NCI-H146 (cell line): ENCODE measurements at places on chromosomes 6 and 20.

GRCh38 chr6:70289299-70289698 is 13.6 kb downstream of the COL9A1 start:
- DNase-seq = no peak

GRCh38 chr20:11156922-11157321 is 483.1 kb upstream of the JAG1 start:
- no peak for DNase-seq

GRCh38 chr6:152271776-152272464 is 365.2 kb downstream of the SYNE1 start:
- DNase-seq = no peak

DNA sequence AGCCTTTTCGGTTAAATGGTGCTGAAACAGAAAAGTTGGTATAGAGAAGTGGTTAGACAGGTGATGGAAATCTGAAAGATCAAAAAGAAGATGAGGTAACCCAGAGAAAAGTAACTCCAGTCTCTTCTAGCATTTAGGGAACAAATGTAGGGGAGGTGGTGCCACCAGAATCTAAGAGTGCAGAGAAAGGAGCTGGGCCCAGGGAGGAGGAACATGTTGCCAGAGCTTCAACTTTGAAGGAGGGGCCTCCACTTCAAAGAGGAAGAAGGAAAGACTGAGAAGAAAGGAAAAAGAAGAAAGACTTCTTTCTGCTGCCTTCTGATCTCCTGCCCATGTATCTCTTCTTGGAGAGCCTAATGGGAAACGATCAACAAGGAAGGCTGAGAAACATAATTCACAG is 23.5 kb upstream of the ATRN start:
- no peak for DNase-seq

GRCh38 chr20:38220587-38221118 is 39.9 kb downstream of the KIAA1755 start:
- no peak for DNase-seq

DNA sequence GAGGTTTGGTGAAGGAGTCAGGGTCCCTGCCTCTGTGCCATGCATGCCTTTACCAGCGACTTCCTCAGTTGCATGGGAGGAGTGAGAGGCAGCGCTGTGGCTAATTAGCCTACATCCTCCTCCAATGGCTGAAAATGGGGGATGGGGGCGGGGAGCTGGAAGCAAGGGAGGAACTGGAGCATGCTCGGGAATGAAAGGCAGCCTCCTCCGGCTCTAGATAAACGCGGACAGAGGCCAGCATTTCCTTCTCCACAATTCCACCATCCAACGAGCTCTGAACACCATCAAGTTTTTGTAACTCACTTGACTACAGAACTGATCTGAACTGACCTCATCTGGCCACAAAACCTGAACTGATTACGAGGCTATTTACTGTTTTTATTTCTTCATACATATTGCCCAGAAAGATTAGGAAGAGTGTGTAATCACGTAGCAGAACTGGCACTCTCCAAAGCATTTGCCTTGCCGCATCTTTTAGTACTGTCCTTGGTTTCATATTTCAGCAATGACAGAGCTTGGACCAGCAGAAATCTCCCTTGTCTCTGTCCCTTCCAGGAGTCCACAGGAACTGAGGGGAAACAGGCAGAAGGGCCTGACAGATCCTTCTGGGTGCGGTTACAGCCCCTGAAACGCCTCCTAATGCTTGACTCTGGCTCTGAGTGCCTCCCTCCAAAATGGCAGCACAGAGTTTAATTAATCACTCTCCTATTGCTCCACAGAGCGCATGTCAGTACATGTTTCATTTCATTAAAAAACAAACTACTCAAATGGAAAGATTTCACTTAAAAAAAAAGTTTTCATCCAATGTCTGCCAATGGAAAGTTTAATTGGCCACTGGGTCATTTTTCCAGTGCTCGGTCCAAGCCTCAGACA is 58.2 kb upstream of the TRAF3IP2 start:
- no peak for DNase-seq

- no peak for DNase-seq
Measured at GRCh38 chr20:63463400-63464288, 8.8 kb downstream of the KCNQ2 start.

GRCh38 chr6:150208611-150209352 is 65.9 kb downstream of the PPP1R14C start:
- DNase-seq = peak; percentile 94

GRCh38 chr6:88748141-88748540 is 215.3 kb downstream of the RNGTT start:
- DNase-seq = no peak

- DNase-seq = no peak
Measured at GRCh38 chr20:8162610-8163009, 30.5 kb downstream of the PLCB1 start.

GRCh38 chr20:4864311-4864752 is 137.0 kb downstream of the SLC23A2 start:
- DNase-seq = peak; percentile 64

GRCh38 chr6:13216236-13217014 is 111.9 kb downstream of the TBC1D7 start:
- peak; percentile 25 for DNase-seq

- DNase-seq = no peak
Measured at GRCh38 chr20:3858689-3859088, 12.1 kb downstream of the MAVS start.

DNA sequence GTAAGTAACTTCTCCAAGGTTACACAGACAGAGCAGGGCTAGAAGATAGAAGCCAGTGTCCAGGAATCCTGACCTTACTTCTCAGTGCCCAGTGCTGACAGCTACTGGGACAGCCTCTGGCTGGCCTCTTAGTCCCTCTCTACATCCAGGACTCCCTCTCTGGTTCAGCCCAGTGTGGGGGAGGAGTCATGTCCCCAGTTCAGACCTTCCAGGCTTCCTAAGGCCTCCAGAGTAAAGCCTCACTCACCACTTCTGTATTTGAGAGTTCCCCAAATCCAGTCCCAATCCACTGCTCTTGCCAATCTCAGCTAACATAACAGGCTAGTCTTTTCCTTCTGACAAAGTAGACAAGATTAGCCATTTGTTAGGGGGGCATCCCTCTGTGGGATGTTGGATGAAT is 36.9 kb upstream of the EPB41L1 start:
- no peak for DNase-seq

GRCh38 chr6:158698931-158699330 is 49.1 kb downstream of the SYTL3 start:
- DNase-seq = no peak

- DNase-seq = no peak
Measured at GRCh38 chr20:1388741-1389483, 3.9 kb downstream of the FKBP1A start.

DNA sequence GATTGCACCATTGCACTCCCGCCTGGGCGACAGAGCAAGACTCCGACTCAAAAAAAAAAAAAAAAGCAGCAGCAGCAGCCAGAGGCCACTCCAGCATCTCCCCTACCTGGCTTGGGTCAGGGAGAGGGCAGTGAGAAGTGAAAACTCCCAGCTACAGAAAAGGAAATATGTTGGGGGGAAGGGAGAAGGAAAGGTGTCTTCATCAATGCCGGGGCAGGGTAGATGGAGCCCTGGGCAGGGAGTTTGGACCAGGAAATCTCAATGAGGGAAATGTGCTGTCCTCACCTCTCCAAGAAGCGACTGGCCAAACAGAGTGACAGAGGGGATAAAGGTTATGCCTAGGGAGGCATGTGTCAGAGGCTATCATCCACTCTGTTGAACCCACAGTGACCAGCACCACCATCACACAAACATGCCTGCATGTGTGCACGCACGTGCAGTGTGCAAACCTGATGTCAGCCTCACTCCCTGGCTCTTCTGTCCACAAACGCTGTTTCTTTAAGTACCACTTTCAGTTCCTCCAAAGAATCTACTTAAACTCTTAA is 887 bp upstream of the AIF1 start:
- no peak for DNase-seq

- no peak for DNase-seq
Measured at GRCh38 chr20:58810116-58810878, 40.4 kb downstream of the GNAS-AS1 start.

DNA sequence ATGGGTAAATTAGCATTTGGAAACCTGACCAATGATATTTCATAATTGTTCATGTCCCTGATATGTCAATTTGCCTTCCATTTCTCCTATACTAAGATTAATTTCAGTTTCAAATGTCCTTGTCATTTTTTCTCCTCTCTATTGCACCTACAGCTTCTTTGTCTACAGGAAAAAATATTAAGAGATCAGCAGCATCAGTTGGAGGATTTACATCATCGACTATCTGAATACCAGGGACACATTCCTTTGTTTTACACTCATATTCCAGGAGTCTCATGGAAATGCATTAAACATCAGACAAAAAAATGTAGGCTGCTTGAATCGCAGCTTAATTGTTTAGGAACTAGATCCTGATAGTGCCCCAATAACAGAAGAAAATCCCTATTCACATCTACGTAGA is 188.2 kb downstream of the PRKN start:
- peak; percentile 24 for DNase-seq

GRCh38 chr6:158207422-158207788 is 39.3 kb downstream of the GTF2H5 start:
- no peak for DNase-seq

- DNase-seq = no peak
Measured at GRCh38 chr6:66481216-66481615, 774.2 kb upstream of the EYS start.

DNA sequence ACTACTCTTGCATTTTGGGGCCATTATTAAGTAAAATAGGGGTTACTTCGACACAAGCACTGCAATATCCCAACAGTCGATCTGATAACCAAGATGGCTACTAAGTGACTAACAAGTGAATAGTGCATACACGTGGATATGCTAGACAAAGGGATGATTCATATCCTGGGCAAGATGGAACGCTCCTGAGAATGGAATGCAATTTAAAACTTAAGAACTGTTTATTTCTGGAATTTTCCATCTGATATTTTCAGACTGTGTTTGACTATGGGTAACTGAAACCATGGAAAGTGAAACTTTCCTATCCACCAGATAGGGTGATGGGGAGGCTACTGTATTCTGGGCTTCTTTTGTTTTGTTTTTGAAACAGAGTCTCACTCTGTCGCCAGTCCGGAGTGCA is 66.5 kb downstream of the ILRUN start:
- no peak for DNase-seq

DNA sequence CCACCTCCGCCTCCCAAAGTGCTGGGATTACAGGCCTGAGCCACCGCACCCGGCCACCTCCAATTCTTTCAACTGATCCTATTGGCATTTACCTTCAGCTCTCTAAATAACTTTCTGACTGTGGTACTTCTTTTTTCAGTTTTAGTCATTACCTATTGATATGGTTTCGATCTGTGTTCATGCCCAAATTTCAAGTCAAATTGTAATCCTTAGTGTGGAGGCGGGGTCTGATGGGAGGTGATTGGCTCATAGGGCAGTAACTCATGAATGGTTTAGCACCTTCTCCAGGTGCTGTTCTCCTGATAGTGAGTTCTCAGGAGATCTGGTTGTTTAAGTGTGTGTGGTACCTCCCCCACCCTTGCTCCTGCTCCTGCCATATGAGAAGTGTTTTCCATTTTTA is 140.9 kb downstream of the LPA start:
- no peak for DNase-seq

DNA sequence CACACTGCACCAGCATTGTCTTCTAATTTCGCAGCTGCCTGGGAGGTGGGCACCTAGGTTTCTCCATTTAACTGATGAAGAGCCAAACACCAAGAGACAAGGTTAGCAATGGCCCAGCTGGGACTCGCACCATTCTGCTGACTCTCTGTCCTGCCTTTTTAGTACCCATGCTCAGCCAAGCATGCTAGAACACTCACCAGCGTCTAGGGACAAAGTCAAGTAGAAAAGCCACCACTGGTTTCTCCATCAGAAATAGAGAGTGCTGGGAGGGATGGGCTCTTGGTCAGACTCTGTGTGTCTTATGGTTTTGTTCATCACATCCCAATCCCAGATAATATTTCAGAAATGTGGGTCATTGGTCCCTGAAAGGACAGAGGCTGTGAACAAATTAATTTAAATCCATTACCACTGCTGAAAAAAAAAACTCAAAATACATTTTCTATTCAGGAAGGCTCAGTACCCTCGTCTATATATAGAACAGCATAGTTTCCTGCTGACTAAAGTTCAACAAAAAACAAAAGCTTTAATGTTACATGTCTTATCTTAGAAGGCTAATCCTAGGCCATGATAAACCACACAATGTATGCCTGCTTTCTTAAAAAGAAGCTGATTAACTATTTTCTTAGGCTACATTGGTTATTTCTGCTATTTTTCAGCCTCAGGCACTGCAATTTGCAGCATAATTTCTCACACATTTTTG is 111.0 kb downstream of the TBC1D7 start:
- no peak for DNase-seq

DNA sequence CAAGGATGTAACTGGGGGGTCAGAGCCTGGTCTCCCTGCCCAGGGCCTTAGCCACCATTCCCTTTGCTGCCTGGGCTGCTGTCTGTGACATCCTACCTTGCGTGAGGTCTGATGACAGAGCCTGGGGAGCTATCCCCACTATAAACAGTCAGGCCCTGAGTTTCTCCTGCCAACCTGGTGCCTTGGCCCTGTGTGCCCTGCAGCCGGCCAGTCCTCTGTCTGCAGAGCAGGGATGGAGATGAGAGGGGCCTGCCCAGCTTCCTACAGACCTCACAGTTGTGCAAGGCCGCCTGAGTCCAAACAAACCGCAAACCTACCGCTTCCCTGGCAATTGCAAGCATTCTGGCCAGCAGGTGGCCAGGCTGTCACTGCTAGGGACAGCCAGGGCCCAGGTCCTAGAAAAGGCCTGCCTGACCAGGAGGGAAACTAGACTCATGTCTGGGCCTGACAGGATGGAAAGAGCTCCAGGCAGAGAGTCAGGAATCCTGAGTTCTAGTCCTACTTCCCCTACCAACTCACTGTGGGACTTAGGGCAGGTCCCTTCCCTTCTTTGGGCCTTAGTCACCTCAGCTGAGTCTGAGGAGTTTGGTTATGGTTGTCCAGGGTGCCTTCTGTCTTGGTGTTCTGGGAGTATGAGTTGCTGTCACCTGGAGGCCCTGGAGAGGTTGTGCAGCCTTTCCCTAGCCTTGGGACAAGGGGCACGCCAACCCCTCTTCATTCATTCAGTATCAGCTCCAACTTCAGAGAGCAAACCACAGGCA is 86.2 kb downstream of the VEGFA start:
- DNase-seq = peak; percentile 73

DNA sequence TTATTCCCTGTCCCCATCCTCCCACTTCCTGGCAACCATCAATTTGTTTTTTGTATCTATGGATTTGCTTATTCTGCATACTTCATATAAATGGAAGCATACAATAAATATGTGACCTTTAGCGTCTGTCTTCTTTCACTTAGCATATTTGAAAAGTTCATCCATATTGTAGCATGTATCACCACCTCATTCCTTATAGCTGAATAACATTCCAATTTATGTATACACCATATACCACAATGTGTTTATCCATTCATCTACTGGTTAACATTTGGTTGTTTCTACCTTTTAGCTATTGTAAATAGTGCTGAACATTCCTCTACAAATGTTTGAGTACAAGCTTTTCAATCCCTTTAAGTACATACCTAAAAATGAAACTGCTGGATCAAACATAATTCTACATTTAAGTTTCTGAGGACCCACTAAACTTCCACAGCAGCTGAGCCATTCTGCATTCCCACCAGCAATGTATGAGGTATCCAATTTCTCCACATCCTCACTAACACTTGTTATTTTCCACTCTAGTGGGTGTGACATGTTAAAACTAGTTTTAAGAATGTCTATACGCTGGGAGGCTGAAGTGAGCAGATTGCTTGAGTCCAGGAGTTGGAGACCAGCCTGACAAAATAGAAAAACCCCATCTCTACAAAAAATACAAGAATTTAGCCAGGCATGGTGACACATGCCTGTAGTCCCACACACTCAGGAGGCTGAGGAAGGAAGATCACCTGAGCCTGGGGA is 32.9 kb downstream of the NUDT3 start:
- no peak for DNase-seq
